Stimulated activated CD8-positive, alpha-beta memory T cell treated with anti-CD3 and anti-CD28 coated beads, Interleukin-7, amount 100 ng/mL, for 24 hours (primary cell): ENCODE measurements at places on chromosomes 7 and 10.

- DNase-seq, result no peak
These were observed 200.0 kb downstream of the HIBADH start for GRCh38 chr7:27462575-27463270.

- no peak for DNase-seq
These were observed 29.9 kb downstream of the ZNF783 start for GRCh38 chr7:149291781-149292461.

- DNase-seq, result no peak
These were observed 790.7 kb upstream of the COBL start for GRCh38 chr7:52107355-52107754.

DNA sequence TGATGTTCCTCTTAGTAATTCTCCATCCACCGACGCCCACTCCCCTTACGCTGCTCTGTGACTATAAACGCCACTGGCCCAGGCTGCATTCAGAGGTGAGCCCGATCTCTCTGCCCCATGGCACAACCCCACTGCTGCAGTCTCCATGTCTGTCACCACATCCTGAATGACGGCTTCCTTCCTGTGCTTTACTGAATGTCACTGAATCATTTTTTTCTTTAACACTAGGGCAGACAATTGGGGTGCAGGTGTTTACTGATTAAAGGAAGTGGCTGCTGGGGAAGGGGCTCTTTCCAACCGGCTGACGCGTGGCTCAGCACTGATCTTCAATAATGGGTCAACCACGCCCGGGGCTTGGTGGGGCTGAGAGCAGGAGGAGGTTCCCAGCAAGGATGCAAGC is 208.3 kb downstream of the USP6NL start:
- no peak for DNase-seq

GRCh38 chr7:128171342-128171918 is 69.6 kb upstream of the LEP start:
- no peak for DNase-seq

- no peak for DNase-seq
These were observed 90.0 kb downstream of the FOXP2 start for GRCh38 chr7:114504586-114504985.

GRCh38 chr7:70578131-70578530 is 553.8 kb upstream of the GALNT17 start:
- DNase-seq, result no peak

GRCh38 chr7:98852826-98853225 is 17.0 kb downstream of the TMEM130 start:
- no peak for DNase-seq

- no peak for DNase-seq
These were observed 9.9 kb upstream of the NEUROG3 start for GRCh38 chr10:69583106-69583505.

- no peak for DNase-seq
These were observed 9.7 kb upstream of the ADAMTS14 start for GRCh38 chr10:70662362-70663220.

DNA sequence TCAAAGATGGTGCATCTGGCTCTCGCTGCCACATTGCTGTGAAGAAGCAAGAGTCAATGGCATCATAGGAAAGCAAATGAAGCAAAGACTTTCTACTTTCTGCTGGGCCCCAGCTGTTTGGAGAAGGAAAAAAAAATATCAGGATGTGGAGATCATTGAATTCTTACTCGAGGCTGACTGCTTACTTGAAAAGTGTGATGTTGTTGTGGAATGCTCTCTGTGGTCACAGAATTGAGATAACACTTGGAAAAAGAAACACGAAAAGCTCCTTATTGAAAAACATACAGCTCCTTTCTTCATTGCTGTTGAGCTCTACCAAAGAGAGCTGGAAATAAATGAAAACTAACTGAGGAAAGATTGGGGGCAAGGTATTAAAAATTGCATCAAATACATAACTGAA is 157.4 kb upstream of the TBX20 start:
- DNase-seq, result no peak

DNA sequence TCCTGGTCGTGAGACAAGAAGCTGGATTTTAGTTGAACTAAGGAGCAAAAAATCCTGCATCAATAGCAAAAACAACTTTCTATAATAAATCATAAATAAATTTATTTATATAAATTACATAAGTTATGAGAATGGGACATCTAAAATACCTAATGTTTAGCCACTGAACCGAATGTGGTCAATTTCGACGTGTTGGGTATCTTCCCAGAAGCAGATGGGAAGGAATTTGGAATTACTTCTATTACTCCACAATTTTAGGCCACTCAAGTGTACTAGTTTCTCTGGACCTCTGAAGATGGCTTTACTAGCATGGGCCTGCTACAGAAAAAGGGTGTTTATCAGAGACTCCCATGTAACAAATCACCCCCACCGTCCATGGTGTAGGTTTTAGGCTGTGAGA is 172.0 kb downstream of the PRPF18 start:
- no peak for DNase-seq

DNA sequence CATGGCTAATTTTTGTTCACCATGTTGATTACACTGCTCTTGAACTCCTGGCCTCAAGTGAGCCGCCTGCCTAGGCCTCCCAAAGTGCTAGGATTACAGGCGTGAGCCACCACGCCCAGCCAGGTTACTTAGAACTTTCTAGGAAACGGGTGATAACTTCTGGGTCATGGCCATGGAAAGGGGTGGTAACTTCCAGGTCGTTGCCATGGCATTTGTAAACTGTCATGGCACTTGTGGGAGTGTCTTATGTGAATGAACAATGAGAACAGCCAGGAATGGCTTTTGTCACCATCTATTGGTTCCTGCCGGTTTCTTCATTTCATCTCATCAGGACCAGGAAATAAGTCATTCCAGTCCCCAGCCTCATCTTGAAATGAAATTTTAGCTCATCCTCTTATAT is 120.9 kb downstream of the SLC16A9 start:
- no peak for DNase-seq

GRCh38 chr10:128095027-128095752 is 31.0 kb downstream of the MKI67 start:
- peak; percentile 9 for DNase-seq

- DNase-seq, result no peak
These were observed 146.5 kb downstream of the FANK1 start for GRCh38 chr10:126042906-126043305.

- no peak for DNase-seq
These were observed 18.0 kb upstream of the SPOCK2 start for GRCh38 chr10:72106154-72106849.

- no peak for DNase-seq
These were observed 3.5 kb upstream of the TCAF1 start for GRCh38 chr7:143905509-143905908.

DNA sequence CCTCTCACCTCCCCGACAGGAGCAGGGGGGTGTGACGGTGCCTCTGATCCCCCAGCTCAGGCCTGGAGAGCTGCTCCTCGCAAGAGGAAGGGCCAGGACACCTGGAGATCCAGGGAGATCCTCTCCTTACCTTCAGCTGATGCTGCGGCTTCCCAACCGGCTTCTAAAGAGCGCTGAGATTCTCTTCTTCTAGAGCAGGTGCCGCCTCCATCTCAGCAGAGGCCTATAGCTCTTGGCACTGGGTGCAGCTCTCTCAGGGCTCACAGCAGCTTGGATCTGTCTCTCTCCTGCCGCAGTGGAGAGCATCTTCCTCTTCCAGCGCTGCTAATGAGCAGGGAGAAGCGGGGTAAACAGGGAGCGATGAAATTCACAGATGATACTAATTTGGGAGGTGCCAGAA is 189.6 kb upstream of the PLXNA4 start:
- DNase-seq, result no peak

DNA sequence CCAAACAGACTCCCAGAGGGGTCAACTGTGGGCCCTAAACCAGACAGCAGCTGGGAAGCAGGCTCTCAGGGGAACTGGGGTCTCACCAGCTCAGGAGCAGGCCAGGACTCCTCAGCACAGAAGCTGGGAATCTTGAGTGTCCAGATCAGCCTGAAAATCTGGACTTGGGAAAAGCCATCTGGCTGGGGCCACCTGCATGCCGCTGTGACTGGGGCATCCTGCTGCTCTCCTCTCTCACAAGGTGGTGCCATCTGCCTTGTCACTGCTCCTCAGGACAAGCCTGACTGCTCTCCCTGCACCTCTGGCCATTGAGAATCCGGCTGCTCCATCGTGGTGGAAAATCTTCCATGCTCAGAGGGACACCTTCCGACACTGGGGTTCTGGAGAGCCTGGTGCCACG is 141.4 kb downstream of the PLPP4 start:
- no peak for DNase-seq

DNA sequence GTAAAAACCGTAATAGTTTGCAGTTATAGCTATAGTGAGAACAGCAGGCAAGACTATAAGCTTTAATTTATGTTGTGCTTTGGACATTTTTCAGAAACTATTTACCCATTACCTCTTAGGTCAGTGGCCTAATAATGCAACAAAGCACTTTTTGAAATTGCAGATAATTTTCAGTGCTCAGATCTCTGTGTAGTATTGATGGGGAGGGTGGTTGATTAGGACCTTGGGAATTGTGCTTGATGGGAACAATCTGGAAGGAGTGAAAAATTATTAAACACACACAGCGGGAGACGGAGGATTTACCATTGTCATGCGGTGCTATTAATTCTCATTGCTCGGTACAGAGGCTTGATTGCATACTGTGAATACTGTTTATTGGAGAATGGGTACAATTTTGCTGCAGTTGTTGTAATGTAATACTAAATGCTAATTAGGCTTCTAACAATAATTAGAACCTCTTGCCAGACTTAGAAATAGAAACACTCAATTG is 304.8 kb downstream of the LRMDA start:
- DNase-seq, result no peak

DNA sequence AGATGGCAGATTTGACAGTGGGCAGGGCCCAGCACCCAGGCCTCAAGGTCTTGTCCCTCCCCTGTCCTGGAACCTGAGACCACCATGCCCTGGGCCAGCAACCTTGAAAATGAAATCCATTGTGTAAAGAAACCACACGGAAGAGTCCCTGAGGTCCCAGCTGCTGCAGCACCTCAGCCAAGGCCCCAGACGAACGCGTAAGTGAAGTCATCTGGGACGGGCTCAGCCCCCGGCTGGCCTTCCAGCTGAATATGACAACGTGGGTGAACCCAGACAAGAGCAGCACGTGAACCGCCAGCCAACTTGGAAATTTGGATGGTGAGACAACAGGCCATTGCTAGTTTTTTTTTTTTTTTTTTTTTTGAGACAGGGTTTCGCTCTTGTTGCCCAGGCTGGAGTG is 70.3 kb downstream of the CYTH3 start:
- DNase-seq, result no peak

DNA sequence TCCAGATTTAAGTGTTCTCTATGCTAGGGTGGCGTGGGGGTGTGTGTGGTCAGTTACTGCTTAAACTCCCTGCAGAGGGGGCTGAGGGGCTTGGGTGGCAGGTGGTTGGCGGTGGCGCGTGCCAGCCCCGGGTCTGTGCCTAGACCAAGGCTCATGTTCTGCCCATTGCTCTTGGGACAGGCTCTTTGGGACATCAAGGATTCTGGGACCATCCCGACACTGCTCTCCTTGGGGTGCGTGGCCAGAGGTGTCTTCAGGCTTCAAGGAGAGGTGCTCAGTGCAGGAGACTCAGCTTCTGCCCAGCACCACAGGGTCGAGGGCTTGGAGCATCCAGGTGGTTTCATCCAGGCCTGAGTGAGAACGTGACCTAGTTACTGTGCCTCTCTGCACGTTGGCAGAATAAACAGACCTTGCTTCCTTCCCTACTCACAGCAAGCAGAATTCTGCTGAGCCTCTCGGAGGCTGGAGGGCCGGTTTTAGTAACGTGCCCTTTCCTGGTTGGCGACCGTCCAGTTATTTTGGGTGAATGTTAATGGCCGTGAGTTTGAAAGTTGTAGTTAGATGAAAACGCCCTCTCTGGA is 39.9 kb downstream of the CAMK1D start:
- DNase-seq, result no peak

- no peak for DNase-seq
These were observed 94.5 kb downstream of the PDGFA start for GRCh38 chr7:424961-425793.

DNA sequence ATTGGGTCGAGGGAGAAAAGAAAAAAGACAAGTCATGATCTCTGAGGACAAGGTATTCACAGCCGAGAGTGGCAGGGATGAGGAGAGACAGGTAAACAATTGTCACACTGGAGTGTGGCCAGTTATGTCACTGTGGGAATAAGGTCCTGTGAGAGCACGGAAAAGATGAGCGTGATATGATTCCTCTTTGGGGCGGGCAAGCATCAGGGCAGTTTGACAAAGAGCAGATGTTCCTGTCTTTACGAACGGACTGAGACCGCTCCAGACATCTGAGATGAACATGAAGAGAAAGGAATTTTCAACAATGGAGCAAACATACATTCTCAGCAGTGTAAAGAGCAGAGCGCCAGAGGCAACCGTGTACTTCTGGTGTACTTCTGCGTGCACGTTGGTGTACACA is 278.1 kb downstream of the DPP6 start:
- DNase-seq, result no peak

GRCh38 chr10:4352414-4352961 is 473.5 kb upstream of the AKR1E2 start:
- DNase-seq, result no peak

DNA sequence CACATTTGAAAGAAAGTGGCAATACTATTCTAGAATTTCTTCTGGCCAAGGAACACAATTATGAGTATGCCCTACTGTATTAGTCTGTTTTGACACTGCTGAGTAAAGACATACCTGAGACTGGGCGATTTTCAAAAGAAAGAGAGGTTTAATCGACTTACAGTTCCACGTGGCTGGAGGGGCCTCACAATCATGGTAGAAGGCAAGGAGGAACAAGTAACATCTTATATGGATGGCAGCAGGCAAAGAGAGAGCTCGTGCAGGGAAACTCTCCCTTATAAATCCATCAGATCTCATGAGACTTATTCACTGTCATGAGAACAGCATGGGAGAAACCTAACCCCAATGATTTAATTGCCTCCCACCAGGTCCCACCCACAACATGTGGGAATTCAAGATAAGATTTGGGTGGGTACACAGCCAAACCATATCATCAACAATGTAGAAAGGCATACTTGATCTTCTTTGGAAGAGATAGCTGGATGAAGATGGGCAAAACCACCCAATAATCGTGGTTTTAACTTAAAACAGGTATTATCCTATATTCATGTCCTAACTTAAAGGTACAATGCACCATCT is 113.9 kb downstream of the ETV1 start:
- no peak for DNase-seq

DNA sequence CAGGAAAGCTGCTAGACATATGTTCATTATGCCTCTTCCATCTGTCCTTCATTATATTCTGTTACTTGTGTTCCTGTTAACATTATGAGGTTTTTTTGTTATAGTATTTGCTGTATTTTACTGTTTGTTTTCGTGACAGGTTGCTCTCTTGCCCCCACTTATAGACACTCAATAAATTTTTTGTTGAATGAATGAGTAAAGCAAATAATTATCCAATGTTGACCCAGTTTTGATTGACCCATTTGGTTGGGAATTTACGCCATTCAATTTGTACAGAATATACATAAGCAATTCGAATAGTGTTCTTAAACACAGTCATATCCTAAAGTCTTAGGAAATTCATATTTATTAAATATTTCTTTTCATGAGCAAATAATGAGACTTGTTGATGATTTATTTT is 11.8 kb downstream of the CCSER2 start:
- no peak for DNase-seq

- no peak for DNase-seq
These were observed 20.2 kb upstream of the SMC3 start for GRCh38 chr10:110547139-110547761.

GRCh38 chr7:110944966-110945644 is 145.8 kb upstream of the LRRN3 start:
- DNase-seq, result no peak
